ENCODE measurements at places on chromosomes 12 and 14. TPM values are rescaled to one million over a fixed set of nuclear protein-coding genes. Genes with fewer than 3 reads are reported as not detected.

Gene ESR2
- total RNA-seq, result under 0.01 TPM

Gene TAS2R20
- total RNA-seq, result 6.6 TPM

Gene ADAM21
- total RNA-seq, result 0.37 TPM

Gene HOXC10
- 6.2 TPM for total RNA-seq

Gene CLEC2D
- 4.2 TPM for total RNA-seq

Gene OTOGL
- under 0.01 TPM for total RNA-seq

Gene KLHDC2
- 76.0 TPM for total RNA-seq

Gene GPR132
- total RNA-seq, result 0.05 TPM

Gene TBK1
- total RNA-seq, result 43.7 TPM

Gene EPYC
- not detected for total RNA-seq

Gene GPR84
- total RNA-seq, result not detected

Gene ASCL1
- not detected for total RNA-seq

Gene MIP
- total RNA-seq, result not detected

Gene UNC79
- total RNA-seq, result 0.18 TPM

Gene SYNDIG1L
- total RNA-seq, result not detected

Gene DIO2
- 0.09 TPM for total RNA-seq

Gene TEP1
- total RNA-seq, result 17.8 TPM

Gene KLHDC1
- total RNA-seq, result 3.6 TPM

Measured in smooth muscle cell of the umbilical artery (primary cell).